Pons (tissue), 1 donor: ENCODE measurements at places on chromosomes 2 and 18.
A peak's percentile ranks its signal among the peaks of the same experiment; 100 is the strongest.

DNA sequence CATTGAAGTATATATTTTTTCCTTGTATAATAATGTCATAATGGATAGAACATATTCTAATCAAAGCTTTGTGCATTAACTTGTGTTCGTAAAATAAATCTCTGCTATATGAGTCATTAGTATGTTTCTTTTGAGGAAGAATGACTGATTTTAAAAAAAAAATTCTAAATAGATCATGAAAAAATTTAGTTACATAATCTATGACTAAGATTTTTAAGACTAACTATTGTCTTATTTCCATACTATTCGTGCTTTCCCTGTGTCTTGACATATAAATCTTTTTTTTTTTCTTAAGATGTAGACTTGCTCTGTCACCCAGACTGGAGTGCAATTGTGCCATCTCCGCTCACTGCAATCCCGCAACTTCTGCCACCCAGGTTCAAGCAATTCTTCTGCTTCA, 226.1 kb downstream of the DSEL start:
- DNase-seq, result no peak

GRCh38 chr2:232345251-232345650, 33.3 kb upstream of the ALPP start:
- no peak for DNase-seq

DNA sequence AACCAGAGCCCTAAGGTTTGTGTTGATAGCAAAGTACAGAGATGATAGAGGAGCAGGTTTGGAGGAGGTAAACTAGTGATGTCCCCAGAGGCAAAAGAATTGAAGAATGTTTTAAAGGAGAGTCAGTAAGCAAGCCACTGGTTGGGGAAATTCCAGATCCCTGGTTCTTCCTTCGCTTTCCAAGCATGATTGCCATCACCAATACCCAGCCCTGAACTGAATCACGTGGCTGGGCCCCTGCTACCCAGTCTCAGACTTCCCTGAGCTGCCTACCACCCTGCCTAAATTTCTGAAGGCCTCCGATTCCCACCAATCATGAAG, 310.8 kb upstream of the STON1 start:
- no peak for DNase-seq

- DNase-seq, result no peak
Measured at GRCh38 chr2:170221317-170222288, 43.7 kb downstream of the MYO3B start.

DNA sequence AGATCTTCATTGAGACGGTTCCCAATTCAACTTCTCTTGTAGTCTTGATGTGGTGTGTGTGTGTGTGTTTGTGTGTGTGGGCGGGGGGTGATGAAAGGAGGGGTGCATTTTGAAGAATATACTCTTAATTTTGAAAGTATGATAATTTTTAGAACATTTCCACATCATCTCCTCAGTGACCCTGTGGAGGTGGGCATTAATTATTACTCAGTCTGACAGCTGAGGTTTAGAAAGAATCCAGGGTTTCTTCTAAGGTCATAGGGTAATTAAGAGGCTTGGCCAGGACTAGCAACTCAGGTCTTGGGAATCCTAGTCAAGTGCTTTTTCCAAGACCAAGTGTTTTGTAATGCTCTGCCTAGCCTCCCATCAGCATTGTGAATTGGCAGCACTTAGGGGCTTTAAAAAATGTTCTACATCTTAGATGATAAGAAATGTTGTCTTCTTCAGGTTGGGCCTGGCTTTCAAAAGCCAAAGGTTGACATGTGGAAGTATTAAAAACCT, 100.5 kb downstream of the SPTBN1 start:
- DNase-seq, result no peak

- DNase-seq, result no peak
Measured at GRCh38 chr18:60145776-60146175, 226.8 kb downstream of the MC4R start.

DNA sequence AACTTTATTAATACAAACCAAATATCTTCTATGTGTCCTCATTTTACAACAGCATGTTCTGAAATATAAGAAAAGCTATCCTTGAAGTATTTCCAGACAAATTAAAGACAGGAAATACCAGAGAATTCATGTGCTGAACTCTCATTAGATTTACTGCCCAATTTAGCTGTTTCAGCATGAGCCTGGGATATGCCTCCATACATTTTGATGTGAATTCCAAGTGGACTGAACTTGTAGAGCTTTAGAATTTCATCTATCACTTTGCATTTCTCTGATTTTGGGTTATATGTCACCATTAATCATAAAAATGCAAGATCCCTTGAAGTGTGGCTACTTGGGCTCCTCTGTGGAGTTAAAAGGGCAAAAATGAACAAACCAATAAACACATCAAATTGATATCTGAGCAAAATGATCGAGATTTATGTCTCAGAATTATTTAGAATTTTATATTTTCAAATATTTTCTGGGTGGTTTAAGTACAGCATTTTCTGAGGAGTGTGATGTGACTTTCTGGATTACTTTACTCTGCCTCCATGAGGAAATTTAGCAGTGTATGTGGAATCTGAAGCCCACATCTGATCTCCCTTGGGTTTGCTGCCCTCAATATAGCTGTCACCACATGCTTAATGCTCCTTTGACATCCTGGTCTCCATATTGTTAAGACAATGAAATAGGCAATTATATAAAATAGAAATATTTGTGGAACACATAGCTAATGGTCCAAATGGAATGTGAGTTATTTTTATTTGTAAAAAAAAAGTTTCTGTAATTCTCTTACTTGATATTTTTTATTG, 206.6 kb upstream of the RBMS1 start:
- no peak for DNase-seq

DNA sequence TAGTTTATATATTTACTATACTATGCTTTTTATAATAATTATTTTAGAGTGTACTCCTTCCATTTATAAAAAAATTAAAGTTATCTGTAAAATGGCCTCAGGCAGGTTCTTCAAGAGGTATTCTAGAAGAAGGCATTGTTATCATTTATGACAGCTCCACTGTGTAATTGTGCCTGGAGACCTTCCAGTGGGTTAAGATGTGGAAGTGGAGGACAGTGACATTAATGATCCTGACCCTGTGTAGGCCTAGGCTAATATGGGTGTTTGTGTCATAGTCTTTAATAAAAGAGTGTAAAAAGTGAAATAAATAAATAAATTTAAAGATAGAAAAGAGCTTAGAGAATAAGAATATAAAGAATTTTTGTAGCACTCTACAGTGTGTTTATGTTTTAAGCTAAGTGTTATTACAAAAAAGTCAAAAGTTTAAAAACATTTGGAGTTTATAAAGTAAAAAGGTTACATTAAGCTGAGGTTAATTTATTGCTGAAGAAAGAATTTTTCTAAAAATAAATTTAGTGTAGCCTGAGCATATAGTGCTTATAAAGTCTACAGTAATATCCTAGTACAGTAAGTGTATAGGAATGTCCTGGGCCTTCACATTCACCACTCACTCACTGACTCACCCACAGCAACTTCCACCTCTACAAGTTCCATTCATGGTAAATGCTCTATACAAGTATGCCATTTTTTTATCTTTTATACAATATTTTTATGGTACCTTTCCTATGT, 190.0 kb upstream of the SESTD1 start:
- no peak for DNase-seq

GRCh38 chr2:140604788-140605187, 1526.0 kb downstream of the LRP1B start:
- DNase-seq, result no peak

DNA sequence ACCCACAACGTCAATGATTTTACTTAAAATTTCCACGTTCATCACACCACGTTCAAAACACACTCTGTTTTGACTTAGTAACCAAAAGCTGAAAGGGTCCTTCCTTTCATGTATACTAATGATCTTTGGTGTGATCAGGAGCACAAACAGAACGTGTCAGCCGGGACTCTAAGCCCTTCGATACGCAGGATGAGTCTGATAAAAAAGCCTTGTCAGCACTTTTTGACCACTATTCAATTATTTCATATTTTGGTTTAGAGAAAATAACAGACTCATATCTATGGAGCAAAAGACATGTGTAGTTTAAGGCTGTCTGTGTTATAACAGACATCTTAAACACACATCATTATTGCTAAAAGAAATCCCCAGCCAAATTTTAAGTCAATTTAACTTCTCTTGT, 345.3 kb downstream of the ZNF516 start:
- DNase-seq, result no peak

DNA sequence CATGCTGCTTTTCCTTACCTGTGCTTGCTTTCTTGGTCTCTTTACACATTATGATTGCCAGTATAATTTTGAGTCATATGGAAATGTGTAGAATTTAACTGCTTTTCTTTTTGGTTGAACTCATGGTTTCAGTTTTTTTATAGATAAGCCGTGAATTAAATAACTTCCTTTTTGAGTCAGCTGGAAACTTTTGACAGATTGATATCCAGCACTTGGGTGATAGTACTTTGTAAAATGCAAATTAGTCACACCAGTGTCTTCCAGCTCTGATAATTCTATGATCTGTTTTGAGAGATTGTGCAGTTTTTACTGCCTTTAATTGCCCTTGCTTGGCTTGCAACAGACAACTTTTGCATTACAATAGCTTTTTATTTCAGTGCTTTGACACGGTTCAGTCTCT, 86.4 kb downstream of the NCOA1 start:
- no peak for DNase-seq

DNA sequence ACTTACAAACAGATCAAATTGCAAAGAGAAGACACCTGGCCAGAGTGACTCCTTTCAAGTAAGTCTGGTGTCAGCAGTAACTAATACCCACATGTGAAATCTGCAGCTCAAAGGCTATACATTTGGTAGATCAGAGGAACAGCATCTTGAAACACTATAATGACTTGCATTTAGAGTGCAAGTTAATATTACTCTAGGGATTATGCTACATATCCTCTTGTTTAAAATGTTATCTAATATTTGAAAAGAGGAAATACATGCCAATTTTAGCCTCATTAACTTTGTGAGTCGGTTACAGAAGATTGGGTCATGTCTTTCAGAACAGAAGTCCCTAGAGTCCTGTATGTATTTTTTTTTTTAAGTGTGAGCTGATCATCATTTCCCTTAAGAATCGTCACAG, 15.2 kb downstream of the LANCL1 start:
- no peak for DNase-seq

- DNase-seq, result no peak
Measured at GRCh38 chr2:98664323-98664722, 55.9 kb downstream of the UNC50 start.

GRCh38 chr18:71036783-71037182, 747.9 kb downstream of the SOCS6 start:
- DNase-seq, result no peak

GRCh38 chr2:64296695-64297346, 152.6 kb upstream of the PELI1 start:
- DNase-seq, result no peak

DNA sequence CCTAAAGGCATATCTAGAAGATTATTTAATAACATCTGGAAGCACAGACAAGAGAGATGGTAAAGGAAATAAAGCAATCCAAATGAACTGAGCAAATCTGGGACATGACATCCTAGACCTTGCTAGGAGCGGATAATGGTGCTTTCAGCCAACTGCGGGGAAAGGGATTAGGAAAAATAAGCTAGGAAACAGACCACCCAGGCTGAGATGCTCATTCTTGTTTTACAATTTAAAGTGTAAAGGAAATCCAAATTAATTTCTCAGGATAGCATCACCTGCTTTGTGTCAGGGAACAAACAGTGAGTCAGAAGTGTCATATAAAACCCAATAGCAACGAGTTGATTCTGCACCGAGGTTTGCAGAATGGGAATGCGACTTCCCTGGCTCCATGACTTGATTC, 112.5 kb upstream of the CXCR4 start:
- no peak for DNase-seq

DNA sequence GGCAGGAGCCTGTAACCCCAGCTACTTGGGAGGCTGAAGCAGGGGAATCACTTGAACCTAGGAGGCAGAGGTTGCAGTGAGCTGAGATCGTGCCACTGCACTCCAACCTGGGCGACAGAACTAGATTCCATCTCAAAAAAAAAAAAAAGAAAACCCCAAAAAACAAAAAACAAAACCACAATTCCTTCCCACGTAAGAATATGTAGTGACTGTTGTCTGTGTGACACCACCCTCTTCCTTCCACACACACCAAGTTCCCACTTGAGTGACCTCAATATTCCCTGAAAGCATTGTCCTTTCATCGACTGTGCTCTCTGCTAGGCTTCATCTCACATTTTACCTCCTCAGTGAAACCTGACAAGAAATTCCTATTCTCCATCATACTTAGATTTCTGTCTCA, 8.8 kb upstream of the THADA start:
- DNase-seq, result no peak

DNA sequence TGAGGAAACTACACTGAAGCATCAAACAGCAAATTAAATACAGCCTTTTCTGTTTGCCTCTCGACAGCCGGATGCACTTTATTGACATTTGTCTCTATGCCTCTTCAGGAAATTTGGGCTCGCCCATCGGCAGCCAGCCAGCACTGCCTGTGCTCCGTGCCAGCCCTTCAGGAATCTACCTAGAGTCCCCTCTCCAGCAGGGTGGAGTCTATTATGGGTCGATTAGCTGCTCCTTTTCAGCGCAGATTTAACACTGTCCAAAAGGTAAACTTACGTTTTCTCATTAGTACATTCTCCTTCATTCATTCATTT, 91.5 kb downstream of the MYCN start:
- DNase-seq, result no peak

GRCh38 chr2:12683457-12684100, 33.2 kb upstream of the TRIB2 start:
- DNase-seq, result no peak

GRCh38 chr2:147171941-147172340, 672.9 kb upstream of the ACVR2A start:
- no peak for DNase-seq

GRCh38 chr18:49933530-49934128, 120.3 kb upstream of the ACAA2 start:
- no peak for DNase-seq

GRCh38 chr2:183186296-183186695, 62.1 kb downstream of the NUP35 start:
- no peak for DNase-seq

DNA sequence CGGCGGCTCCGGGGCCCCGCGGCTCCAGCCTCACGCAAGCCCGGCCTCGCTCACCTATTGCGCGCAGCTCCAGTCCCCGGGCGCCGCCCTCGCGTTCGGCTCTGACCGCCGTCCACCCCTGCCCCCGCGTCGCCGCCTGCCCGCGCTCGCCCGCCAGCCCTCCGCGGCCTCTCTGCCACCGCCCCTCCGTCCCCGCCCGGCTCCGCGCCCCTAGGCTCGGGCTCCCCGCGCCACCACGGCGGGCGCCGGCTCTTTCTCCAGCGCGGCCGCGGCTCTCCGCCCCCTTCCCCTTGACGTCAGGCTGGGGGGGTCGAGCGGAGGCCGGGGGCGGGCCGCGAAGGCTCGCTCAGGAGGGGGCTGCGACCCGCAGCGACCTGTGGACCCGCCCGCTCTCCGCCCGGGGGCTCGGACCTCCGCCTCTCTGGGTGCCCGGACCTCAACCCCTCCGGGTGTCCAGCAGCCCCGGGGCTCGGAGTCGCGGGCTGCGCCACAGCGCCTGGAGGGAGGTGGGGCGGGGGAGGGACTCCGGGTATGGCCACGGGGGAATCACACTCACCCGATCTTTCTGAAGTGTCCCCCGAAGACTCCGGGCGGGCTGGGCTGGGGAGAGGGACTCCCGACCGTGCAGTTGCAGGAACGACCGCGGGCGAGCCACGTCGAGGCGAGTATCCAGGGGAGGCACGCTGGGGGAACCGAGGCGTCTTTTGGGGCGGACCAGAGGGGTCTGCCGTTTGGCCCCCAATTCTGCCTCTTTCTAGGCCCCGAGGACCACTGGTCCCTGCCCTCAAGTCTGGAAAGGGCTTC, at the start of gene SEMA4C:
TSS of gene SEMA4C (minus strand) at position 259 of the 804 bp plus-strand sequence. CDS start 2,194 bp downstream, outside the sequence.
- peak; percentile 65 for DNase-seq

GRCh38 chr2:119672161-119672862, 6.7 kb upstream of the TMEM177 start:
- no peak for DNase-seq
